Effector memory CD4-positive, alpha-beta T cell (primary cell): ENCODE measurements at places on chromosomes 6 and 20.

DNA sequence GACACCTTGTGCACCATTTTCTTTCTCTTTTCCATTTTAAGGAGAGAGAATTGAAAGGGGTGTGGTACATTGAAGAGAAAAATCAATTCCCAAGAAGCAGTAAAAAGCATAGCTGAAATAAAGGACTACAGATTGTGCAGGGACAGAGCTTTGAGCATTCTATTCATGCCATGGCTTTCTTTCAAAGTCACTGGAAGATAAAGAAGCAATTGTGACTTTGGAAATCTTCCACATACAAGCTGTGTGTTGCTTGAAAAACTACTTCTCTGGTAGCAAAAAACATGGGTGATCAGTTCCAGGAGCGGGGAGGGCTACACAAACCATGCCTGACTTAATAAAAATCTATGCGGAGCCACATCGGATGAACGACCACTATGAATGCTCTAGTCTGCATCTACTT is 230.2 kb upstream of the THEMIS start:
- no peak for DNase-seq

- DNase-seq = no peak
Observed at GRCh38 chr20:12414446-12415274, 497.0 kb downstream of the BTBD3 start.

GRCh38 chr6:110618591-110619267 is 142.3 kb upstream of the SLC22A16 start:
- no peak for DNase-seq

DNA sequence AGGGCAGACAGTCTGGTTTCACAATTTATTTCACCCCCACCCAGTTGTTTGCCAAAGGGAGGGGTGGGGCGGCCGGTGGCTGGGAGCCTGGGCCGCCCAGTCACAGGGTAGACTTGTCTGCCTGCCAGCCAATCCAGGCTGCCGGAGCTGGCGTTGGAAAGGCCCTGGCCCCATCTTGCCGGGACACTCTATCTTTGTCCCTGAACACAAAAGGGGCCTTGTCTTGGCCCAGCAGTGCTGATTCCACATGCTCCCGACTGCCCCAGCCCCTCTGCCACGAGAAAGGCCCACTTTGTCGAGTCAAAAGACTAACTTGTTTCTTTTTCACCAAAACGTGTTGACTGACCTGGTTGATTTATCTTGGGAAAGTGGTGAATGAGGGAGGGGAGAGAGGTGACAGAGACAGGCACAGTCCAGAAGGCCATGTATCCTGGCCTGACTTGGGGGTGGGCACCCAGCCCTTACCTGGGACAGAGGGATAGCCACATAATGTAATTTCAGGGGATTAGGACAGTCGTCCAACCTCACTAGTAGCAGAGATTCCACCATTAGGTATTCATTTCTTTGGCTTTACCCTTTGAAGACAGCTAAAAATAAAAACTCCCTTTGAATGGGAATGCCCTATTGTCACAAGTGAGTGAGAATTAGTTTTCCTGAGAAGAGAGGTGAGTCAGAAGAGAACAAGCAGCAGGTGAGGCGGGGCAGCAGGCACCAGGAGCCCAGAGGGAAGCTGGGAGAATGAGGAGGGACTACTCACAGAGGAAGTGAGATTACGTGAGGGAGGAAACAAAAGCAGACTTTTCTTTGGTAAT is 67.0 kb upstream of the SIRPA start:
- DNase-seq = no peak

- no peak for DNase-seq
Observed at GRCh38 chr6:35280903-35281302, 16.7 kb upstream of the DEF6 start.

DNA sequence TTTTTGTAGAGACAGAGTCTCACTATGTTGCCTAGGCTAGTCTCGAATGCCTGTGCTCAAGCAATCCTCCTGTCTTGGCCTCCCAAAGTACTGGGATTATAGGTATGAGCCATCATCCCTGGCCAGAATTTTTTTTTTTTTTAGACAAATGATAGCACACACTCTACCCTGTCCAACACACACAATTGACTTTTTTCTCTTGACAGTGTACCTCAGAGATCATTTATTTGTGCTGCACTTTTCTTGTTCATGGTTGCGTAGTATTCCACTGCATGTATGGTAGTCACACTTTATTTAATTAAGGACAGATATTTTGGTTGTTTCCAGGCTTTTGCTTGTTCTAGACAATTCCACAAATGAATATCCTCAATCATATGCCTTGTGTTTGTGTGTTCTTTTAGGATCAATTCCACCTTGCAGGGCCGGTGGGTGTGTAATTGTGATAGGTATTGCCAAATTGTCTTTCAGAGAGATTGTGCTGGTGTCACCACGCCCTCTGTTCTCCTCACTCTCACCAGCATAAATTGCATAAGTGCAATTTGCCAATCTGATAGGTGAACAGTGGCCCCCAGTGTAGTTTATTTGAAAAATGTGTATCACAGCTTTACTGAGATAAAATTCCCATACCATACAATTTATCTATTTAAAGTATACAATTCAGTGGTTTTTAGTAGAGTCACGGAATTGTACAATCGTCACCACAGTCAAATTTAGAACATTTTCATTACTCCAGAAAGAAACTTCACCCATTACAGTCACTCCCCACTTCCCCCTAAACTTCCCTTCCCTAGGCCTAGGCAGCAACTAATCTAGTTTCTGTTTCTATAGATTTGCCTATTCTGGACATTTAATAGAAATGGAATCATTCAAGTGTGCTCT is 20.1 kb downstream of the SRC start:
- DNase-seq = no peak

GRCh38 chr6:45595010-45595851 is 217.5 kb upstream of the SUPT3H start:
- no peak for DNase-seq

DNA sequence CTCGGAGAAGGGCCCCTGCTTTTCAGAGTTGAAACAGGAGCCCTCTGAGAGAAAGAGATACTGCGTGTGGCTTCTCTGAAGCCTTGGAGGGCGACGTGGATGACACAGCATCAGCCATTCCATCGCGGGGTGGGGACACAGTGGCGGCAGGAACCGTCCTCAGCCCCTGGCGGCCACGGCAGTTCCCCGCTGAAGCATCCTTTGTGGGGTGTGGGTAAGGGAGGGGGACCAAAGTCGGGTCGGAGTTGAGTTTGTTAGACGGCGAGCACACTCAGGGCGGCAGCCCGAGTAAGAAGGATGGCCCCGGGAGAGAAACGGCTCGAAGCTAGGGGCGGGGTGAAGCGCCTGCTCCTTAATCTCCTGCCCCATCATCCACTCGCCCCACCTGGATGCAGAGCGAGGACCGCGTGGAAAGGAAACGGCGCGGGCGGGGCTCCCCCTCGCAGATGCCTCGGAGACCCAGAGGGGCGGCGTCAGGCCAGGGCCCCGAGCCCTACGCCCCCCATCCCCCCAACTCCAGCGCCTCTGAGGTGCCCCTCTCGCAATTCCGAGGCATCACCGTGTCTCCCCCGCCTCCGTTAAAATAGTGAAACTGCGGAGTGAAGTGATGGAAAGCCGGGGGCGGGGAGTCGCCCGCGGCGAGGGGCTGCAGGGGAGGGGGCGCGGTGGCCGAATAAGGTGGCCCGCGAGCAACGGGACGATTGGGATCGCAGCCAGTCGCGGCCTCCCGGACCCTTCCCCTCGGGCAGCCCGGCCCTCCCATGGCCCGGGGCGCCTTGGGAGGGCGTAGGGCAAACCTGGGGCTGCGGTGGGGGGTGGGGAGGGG is 796 bp upstream of the RREB1 start:
- peak; percentile 52 for DNase-seq

- no peak for DNase-seq
Observed at GRCh38 chr6:68758559-68758958, 123.5 kb downstream of the ADGRB3 start.

- DNase-seq = no peak
Observed at GRCh38 chr20:36008461-36009035, 40.2 kb downstream of the CNBD2 start.

DNA sequence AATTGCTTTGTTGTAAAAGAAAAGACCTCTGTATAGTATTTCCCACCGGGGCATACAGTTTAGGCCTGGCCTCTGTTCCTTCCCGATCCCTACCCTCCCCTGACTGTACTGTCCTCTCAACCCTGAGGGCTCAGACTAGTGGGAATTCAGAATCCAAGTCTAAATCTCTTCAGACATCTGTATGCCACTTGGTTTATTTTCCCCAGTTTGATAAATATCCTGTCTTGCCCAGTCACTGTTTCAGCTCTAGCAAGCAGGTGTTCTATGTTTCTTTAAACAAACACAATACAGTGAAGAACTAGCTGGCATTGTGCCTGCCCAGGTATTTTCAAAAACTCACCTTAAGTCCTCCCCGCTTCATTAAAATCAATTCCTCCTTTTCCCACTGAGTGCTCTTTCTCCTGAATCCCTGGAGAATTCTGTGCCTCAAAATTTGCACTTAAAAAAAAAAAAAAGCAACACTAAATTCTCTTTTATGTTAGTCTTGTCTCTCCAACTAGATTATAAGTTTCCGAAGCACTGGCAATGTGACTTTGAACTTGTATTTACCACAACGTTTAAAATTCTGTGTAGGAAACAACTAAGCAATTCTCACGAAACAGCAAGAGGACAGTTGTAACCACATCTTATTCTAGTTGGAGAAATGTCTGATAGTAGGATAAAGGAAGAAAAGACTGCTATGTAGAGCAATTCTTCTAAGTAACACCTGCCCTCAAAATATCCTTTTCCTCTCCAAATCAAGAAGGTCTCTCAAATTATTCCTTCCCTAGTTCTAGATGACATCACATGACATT is 112.0 kb upstream of the CARMIL1 start:
- no peak for DNase-seq

DNA sequence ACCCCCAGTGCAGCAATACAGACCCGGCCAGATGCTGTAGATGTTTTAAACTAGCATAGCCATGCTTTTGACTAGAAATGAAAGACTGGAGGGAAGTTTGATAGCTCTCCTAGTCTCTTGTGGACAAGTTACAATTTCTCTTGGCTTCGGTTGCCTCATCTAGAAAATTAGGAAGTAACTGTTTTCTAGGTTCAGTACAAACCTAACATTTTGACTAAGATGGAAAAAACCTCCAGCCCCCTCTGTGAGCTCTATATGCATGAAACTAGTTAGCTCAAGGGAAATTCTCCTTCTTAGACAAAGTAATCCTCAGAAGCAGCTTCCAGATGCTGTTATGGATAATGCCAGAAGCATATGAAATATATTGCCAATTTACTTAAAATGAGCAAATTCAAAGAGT is 86.6 kb downstream of the RNF144B start:
- DNase-seq = no peak

- no peak for DNase-seq
Observed at GRCh38 chr6:163460307-163460782, 45.8 kb downstream of the QKI start.

DNA sequence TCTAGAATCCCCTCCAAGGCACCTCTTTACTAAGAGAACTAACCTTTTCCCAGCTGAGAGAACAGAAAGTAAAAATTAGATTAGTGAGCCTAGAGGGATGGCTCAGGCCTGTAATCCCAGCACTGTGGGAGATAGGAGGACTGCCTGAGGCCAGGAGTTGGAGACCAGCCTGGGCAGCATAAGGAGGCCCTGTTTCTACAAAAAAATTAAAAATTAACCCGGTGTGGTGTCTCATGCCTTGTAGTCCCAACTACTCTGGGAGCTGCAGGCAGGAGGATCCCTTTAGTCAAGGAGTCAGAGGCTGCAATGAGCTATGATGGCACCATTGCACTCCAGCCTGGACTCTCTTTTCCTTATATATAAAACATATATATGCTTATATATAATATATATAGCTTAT is 5.5 kb upstream of the OOEP start:
- DNase-seq = no peak

GRCh38 chr6:152993847-152994246 is 8.7 kb downstream of the MTRF1L start:
- DNase-seq = no peak

DNA sequence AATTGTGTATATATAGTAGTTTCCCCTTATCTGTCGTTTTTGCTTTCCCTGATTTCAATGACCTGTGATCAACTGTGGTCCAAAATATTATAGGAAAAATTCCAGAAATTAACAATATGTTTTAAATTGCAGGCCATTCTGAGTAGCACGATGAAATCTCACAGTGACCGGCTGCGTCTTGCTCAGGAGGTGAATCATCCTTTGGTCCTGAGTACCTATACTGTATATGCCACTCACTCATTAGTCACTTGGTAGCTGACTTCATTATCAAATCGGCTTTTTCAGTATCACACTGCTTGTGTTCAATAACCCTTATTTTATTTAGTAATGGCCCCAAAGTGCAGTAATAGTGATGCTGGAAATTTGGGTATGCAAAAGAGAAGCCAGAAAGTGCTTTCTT is 728.3 kb upstream of the EYS start:
- no peak for DNase-seq

DNA sequence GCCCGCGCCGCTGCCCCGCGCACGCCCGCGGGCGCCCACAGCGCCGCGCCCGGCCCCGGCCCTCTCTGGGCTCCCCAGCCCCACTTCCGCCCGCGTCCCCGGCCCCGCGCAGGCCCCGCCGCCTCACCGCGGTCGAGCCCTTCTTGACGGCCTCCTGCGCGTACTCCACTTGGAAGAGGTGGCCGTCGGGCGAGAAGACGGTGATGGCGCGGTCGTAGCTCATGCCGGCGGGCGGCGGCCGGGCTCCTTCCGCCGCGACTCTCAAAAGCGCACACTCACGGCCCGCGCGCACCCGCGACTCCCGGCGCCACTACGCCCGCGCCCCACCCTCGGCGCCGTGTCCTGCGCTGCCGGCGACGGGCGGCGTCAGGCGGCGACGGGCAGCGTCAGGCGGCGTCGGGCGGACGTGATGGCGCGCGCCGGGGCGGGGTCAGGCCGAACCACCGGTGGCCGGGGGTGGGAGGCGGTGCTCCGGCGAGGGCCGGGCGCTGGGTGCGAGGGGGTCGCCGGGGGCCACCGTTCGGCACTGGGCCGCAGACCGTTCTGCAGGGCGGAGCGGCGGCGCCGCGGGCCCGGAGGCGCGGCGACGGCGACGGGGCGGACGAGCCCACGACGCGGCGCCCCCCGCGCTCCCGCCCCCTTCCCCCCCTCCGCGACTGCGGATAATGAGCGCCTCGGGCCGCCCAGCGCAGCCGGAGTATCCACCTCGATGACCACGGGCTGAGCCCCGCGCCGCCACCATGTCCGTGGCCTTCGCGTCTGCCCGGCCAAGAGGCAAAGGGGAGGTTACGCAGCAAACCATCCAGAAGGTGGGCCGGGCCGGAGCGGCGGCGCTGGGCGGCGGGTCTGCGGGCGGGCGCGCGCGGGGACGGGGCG is at the start of the genes PSMA7 and SS18L1:
TSS of gene PSMA7 (minus strand) at position 314 of the 876 bp plus-strand sequence. CDS start at position 223, 91 bp downstream.
TSS of gene SS18L1 (plus strand) at position 689 of the 876 bp plus-strand sequence. CDS start at position 741, 52 bp downstream.
- DNase-seq = peak; percentile 64

- DNase-seq = no peak
Observed at GRCh38 chr6:84546427-84546914, 217.9 kb downstream of the TBX18 start.

- no peak for DNase-seq
Observed at GRCh38 chr20:57470212-57470522, 54.8 kb downstream of the CTCFL start.

- DNase-seq = no peak
Observed at GRCh38 chr6:150366118-150366778, 2.6 kb upstream of the IYD start.

GRCh38 chr20:25274481-25274880 is 26.6 kb downstream of the PYGB start:
- no peak for DNase-seq

GRCh38 chr20:57944988-57945387 is 235.2 kb upstream of the PMEPA1 start:
- no peak for DNase-seq

- DNase-seq = no peak
Observed at GRCh38 chr6:129966125-129966524, 52.3 kb upstream of the L3MBTL3 start.

GRCh38 chr6:169723991-169724493 is 258 bp downstream of the PHF10 start:
- peak; percentile 37 for DNase-seq

- DNase-seq = peak; percentile 26
Observed at GRCh38 chr6:144013486-144013909, 5.4 kb upstream of the PLAGL1 start.
